ENCODE measurements at places on chromosomes 11 and 22.

DNA sequence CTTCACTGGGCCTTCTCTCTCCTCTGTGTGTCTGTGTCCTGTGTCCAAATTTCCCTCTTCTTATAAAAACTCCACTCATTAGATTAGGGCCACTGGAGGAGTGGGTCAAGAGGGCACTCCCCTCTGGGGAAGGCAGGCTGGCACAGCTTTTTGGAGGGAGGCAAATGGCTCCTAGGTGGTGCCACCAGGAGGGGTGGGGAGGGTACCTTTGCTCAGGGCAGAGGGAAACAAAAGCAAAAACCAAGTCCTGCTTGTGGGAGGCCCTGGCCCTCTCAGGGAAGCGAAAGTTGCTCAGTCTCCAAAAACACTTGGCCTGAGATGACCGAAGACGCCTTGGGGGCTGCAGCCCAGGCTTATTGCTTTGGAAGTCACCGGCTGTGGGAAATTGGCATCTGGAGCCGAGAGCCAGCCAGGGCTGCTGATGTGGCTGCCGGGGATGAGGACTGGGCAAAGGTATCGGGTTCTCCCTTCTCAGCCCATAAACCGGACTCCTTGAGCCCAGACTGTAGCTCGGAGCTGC lies 48.2 kb upstream of the ANO1 start:
- no peak for DNase-seq

- DNase-seq, result no peak
These were observed 46.7 kb upstream of the SLC1A2 start for GRCh38 chr11:35466058-35466457.

- DNase-seq, result peak; percentile 38
These were observed at the start of gene LRFN4 for GRCh38 chr11:66856496-66857233. Gene LRFN4 (plus strand): TSS chr11:66857064. CDS start chr11:66857745, 681 bp downstream.

DNA sequence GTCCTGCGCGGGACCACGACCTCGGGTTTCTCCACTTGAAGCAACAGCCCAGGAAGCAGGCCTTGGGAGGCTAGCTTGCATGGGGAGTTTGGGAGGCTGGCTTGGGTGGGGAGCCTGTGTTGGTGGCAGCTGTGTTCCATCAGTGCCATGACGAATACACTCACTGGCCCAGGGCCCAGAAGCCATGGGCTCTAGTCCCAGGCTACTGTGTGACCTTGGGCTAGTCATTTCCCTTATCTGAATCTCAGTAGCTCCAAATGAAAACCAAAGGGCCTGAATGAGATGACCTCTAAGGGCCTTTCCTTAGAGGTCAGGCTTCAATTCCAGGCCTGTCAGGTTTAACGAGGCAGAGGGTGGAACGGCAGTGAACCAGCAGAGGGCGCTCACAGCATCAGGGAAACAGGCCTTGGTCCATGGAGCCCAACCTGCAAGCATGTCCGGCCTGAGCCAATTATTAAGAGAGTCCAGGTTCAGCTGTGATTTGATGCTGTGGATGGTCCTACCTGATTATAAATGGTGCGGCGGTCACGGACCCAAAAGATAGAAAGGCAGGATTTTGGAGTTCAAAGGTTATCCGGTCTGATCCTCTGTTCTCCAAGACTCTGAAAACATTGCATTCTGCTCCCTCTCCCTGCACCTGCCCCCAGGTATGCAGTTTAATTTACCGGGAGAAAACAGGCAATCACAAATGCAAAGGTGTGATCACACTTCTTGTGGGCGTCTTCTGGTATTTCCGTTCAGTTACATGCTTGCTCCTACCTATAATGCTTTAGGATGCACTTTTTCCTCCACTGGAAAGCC lies 15.9 kb downstream of the PTPN5 start:
- DNase-seq, result peak; percentile 55

- no peak for DNase-seq
These were observed 14.7 kb downstream of the MPEG1 start for GRCh38 chr11:59197991-59198390.

Measured in CD8-positive, alpha-beta T cell (primary cell).